ENCODE measurements at places on chromosomes 16 and 17. TPM values are rescaled to one million over a fixed set of nuclear protein-coding genes. Genes with fewer than 3 reads are reported as not detected.

Gene TM4SF5
- total RNA-seq = not detected

Gene MT1A
- total RNA-seq = 0.88 TPM

Gene TERB1
- not detected for total RNA-seq

Gene MPP3
- total RNA-seq = 3.6 TPM

Gene PYDC1
- not detected for total RNA-seq

Gene CACNG3
- not detected for total RNA-seq

Gene KRTAP3-1
- total RNA-seq = not detected

Gene CLEC19A
- total RNA-seq = not detected

Gene DCAF7
- 24.5 TPM for total RNA-seq

Gene SSTR5
- not detected for total RNA-seq

Gene RDM1
- not detected for total RNA-seq

Gene YBX2
- total RNA-seq = not detected

Gene LRRC37B
- total RNA-seq = 3.4 TPM

Gene TVP23A
- 1.2 TPM for total RNA-seq

Gene CMTM3
- 25.0 TPM for total RNA-seq

Gene C16orf54
- not detected for total RNA-seq

Gene IRX5
- total RNA-seq = 1.1 TPM

Gene CIBAR2
- not detected for total RNA-seq

Gene HYDIN
- 0.24 TPM for total RNA-seq

Gene TNFSF13
- total RNA-seq = 8.0 TPM

Gene TNFRSF13B
- total RNA-seq = not detected

Gene C16orf96
- total RNA-seq = not detected

Gene CHP2
- total RNA-seq = not detected
